CD4-positive, alpha-beta memory T cell (primary cell): ENCODE measurements at places on chromosomes 5 and 9. TPM values are rescaled to one million over a fixed set of nuclear protein-coding genes. Genes with fewer than 3 reads are reported as not detected.

The PCDHGC5 gene
- not detected for total RNA-seq

The SKP2 gene
- 23.9 TPM for total RNA-seq

The UAP1L1 gene
- total RNA-seq: 12.5 TPM

The PCDHB10 gene
- total RNA-seq: not detected

The PAEP gene
- not detected for total RNA-seq

The FSTL4 gene
- total RNA-seq: not detected

The ACER2 gene
- total RNA-seq: 5.9 TPM

The DDX41 gene
- 80.3 TPM for total RNA-seq

The GLRA1 gene
- total RNA-seq: not detected

The PCDHB12 gene
- not detected for total RNA-seq

The SPTLC1 gene
- 57.9 TPM for total RNA-seq

The SLC34A3 gene
- not detected for total RNA-seq

The SPINK6 gene
- total RNA-seq: not detected
